Activated CD4-positive, alpha-beta T cell treated with anti-CD3 and anti-CD28 coated beads, Interleukin-2, amount 10 ng/mL, durations not matched to agents 7 days and 5 days (primary cell): ENCODE measurements at places on chromosomes 11 and 22. TPM values are rescaled to one million over a fixed set of nuclear protein-coding genes. Genes with fewer than 3 reads are reported as not detected.

DNA sequence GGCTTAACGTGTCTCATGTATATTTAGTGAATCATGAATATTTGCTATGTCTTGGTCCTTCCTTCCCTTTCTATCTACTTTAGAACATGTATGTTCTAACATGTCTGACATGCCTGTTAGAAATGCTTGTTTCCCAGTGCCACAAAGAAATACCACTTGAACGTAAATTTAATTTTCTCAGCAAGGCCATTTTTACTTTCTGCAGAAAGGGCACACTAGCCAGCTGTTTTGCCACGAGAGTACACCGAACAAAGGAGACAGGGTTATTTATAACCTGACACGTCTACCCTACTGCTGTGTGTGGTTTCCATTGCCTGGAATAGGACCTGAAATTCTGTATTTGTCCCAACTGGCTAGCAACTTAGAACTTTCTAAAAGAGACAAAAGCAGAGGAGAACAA, 7.4 kb upstream of the ZBTB44 start:
- DNase-seq, result no peak
- H3K4me3 ChIP-seq, result no peak overlapping the region
- H3K4me1 ChIP-seq, result no peaks in the 10 kb centered on the region
- H3K27ac ChIP-seq, result no peak overlapping the region
- H3K27me3 ChIP-seq, result no peaks in the 10 kb centered on the region

Gene APOL4
- 0.54 TPM for total RNA-seq

- peaks cover 8% of the 10 kb centered on the region for H3K4me1 ChIP-seq
- H3K36me3 ChIP-seq, result no peaks in the 10 kb centered on the region
- peaks cover 66% of the 10 kb centered on the region for H3K27me3 ChIP-seq
- no peak overlapping the region for H3K4me3 ChIP-seq
Measured at GRCh38 chr11:8867931-8868631, 42.9 kb upstream of the AKIP1 start.

DNA sequence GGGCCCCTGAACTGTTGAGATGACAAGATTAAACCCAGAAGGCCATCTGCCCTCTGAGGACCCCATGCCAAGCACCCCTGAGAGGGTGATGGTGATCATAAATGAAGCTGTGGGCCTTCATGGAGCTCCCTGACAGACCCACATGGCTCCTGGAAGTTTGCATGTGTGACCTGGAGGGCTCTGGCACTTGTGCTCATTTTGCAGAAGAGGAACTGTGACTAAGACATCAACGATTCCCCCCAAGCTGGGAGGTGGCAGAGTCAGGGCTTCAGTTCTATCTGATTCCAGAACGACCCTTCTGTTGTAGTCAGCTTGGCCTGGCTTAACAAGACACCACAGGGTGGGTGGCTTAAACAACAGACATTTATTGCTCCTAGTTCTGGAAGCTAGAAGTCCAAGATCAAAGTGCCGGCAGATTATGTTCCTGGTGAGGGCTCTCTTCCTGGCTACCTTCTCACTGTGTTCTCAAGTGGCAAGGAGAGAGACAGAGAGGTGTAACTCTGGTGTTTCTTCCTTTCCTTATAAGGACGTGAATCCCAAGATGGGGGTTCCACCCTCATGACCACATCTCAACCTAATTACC, 46.4 kb upstream of the CD82 start:
- DNase-seq, result no peak
- H3K4me3 ChIP-seq, result no peak overlapping the region
- peaks cover 5% of the 10 kb centered on the region for H3K27me3 ChIP-seq
- no peak overlapping the region for H3K27ac ChIP-seq
- H3K36me3 ChIP-seq, result no peaks in the 10 kb centered on the region

GRCh38 chr22:46556775-46557174, 19.4 kb upstream of the CELSR1 start:
- no peaks in the 10 kb centered on the region for H3K27me3 ChIP-seq
- peaks cover 8% of the 10 kb centered on the region for H3K4me1 ChIP-seq
- no peak for DNase-seq
- no peak overlapping the region for H3K4me3 ChIP-seq
- no peak overlapping the region for H3K27ac ChIP-seq

GRCh38 chr11:2316169-2316962, 14.6 kb downstream of the TSPAN32 start:
- peaks cover 6% of the 10 kb centered on the region for H3K27me3 ChIP-seq
- no peaks in the 10 kb centered on the region for H3K36me3 ChIP-seq
- no peak overlapping the region for H3K4me3 ChIP-seq
- H3K27ac ChIP-seq, result no peak overlapping the region
- H3K4me1 ChIP-seq, result no peaks in the 10 kb centered on the region

DNA sequence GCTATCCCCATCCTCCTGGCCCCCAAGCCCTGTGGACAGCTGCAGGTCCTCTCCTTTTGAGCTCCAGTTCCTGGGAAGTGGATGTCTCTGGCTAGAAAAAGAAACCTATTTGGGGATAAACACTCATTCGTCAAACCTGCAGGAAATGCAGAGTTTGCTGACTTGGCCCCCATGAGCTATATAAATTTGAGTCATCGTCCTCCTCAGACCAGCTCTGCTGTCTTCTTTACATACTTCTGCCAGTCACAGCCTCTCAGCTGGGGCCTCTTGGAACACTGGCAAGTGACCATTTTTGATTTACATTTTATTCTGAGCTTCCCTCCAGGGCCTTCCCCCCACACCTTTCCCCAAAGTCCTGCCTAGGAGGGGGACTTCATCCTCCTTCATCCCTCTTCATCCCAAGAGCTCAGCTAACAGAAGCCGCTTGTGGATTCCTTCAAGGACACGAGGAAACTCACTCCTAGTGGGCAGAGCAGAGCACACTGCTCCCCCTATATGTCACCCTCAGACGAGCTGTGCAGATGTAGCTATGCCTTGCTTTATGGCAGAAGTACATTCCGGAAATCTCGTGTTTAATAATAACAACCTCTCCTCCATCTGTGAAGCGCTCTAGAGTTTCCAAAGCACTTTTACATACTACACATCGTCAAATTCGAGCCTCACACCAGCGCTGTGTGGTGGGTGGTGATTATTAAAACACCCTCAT, 131.8 kb downstream of the FEZ1 start:
- peaks cover 8% of the 10 kb centered on the region for H3K27me3 ChIP-seq
- no peaks in the 10 kb centered on the region for H3K36me3 ChIP-seq
- H3K27ac ChIP-seq, result no peak overlapping the region
- H3K4me1 ChIP-seq, result no peaks in the 10 kb centered on the region
- no peak for DNase-seq
- H3K4me3 ChIP-seq, result no peak overlapping the region

- H3K4me1 ChIP-seq, result peaks cover 24% of the 10 kb centered on the region
- H3K36me3 ChIP-seq, result peaks cover 5% of the 10 kb centered on the region
- H3K27me3 ChIP-seq, result peaks cover 36% of the 10 kb centered on the region
- no peak within 1 kb of the TSS for H3K27ac ChIP-seq
- DNase-seq, result peak; percentile 30
- H3K4me3 ChIP-seq, result peak within 1 kb of the TSS; percentile 62
Measured at GRCh38 chr11:118607401-118608359, at the start of gene PHLDB1. PHLDB1 (plus strand) TSS chr11:118607615; CDS start chr11:118613837, 6,222 bp downstream.

Gene ELMOD1
- total RNA-seq, result not detected

GRCh38 chr11:1667906-1668305, 29.1 kb upstream of the KRTAP5-6 start:
- no peaks in the 10 kb centered on the region for H3K4me1 ChIP-seq
- no peaks in the 10 kb centered on the region for H3K36me3 ChIP-seq
- H3K27ac ChIP-seq, result peak overlapping the region; percentile 50
- no peak overlapping the region for H3K4me3 ChIP-seq
- DNase-seq, result no peak

DNA sequence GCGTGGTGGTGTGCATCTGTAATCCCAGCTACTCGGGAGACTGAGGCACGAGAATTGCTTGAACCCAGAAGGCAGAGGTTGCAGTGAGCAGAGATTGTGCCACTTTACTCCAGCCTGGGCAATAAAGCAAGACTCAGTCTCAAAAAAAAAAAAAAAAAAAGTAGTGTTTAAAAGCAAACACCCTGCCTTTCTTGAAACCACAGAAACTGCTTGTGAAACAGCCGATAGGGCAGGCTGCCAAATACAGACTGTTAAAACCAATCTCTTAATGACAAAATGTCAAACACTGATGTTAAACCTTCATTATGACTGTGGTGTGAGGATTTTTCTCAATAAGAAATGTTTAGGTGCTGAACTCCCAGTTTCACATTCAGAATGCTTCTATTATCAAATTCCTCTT, 27.3 kb downstream of the MARK2 start:
- peak overlapping the region; percentile 67 for H3K4me3 ChIP-seq
- H3K36me3 ChIP-seq, result peaks cover 50% of the 10 kb centered on the region
- peak; percentile 85 for DNase-seq
- peaks cover 81% of the 10 kb centered on the region for H3K4me1 ChIP-seq

Gene BLID
- total RNA-seq, result not detected
